ENCODE measurements at places on chromosomes 2 and 18. TPM values are rescaled to one million over a fixed set of nuclear protein-coding genes. Genes with fewer than 3 reads are reported as not detected.

DNA sequence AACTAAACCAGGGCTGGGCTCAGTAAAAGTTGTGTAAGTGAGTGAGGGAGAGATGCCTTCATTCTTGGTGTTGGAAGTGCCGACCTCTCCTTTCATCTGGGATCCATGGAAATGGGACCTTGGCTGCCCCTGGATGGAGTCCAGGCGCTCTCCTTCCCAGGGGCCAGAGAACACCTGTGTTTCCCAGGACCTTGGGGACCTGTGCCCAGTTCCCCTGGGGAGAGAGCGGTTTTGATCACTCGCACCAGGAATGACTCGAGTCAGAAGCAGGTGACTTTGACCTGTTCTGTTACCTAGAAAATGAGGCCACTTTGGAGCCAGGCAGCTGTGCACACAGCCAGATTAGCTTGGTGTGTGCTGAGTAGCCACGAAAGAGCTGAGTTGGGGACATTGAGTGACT is 97.3 kb downstream of the SH3BP4 start:
- no peak overlapping the region for H3K27ac ChIP-seq
- no peak overlapping the region for H3K4me3 ChIP-seq
- H3K27me3 ChIP-seq, result no peaks in the 10 kb centered on the region
- DNase-seq, result no peak
- H3K36me3 ChIP-seq, result no peaks in the 10 kb centered on the region

GRCh38 chr2:221097568-221097915 is 474.6 kb downstream of the EPHA4 start:
- H3K4me3 ChIP-seq, result no peak overlapping the region
- no peak overlapping the region for H3K27ac ChIP-seq
- H3K36me3 ChIP-seq, result no peaks in the 10 kb centered on the region
- no peak for DNase-seq
- H3K27me3 ChIP-seq, result no peaks in the 10 kb centered on the region

GRCh38 chr2:202339071-202339870 is 36.9 kb upstream of the BMPR2 start:
- H3K36me3 ChIP-seq, result no peaks in the 10 kb centered on the region
- H3K27ac ChIP-seq, result no peak overlapping the region
- no peak overlapping the region for H3K4me3 ChIP-seq
- no peaks in the 10 kb centered on the region for H3K4me1 ChIP-seq

DNA sequence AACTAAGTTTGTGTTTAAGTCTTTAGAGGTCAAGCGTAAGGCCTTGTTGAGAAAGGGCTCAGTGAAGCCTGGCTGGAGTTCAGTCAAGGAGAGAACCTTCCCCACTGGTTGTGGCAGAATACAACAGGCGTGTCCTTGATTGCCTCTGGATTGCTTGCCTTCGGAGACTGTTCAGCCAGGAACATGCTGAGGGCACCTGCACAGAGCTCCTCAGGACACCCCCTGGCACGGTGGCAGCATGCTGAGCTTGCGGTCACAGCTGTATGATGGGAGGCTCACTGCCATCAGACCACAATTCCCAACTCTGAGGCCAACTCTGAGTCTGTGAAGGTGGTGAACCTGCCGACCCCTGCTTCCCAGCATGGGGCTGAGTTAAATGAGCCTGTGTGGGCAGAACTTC is 130.0 kb downstream of the LPIN1 start:
- H3K27ac ChIP-seq, result no peak overlapping the region
- H3K4me3 ChIP-seq, result no peak overlapping the region
- H3K4me1 ChIP-seq, result no peaks in the 10 kb centered on the region
- no peaks in the 10 kb centered on the region for H3K27me3 ChIP-seq
- DNase-seq, result no peak

DNA sequence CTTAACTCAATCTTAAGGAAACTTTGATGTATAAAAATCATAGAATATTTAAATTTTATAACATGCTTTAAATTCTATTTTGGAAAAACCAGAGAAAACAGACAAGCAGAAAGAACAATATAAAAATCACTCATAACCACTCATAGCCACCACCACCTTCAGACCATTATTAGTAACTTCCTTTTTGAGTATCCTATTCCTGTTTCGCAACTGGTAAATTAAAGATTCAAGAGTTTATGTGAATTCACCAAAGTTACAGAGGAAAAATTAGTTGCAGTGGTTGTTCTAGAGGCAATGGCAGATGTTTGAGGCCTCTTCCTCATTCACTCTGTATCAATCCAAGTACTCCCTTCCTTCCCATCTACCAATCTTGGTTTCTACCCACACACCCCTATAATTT is 49.3 kb upstream of the PROKR1 start:
- DNase-seq, result no peak
- no peak overlapping the region for H3K27ac ChIP-seq
- no peaks in the 10 kb centered on the region for H3K36me3 ChIP-seq

DNA sequence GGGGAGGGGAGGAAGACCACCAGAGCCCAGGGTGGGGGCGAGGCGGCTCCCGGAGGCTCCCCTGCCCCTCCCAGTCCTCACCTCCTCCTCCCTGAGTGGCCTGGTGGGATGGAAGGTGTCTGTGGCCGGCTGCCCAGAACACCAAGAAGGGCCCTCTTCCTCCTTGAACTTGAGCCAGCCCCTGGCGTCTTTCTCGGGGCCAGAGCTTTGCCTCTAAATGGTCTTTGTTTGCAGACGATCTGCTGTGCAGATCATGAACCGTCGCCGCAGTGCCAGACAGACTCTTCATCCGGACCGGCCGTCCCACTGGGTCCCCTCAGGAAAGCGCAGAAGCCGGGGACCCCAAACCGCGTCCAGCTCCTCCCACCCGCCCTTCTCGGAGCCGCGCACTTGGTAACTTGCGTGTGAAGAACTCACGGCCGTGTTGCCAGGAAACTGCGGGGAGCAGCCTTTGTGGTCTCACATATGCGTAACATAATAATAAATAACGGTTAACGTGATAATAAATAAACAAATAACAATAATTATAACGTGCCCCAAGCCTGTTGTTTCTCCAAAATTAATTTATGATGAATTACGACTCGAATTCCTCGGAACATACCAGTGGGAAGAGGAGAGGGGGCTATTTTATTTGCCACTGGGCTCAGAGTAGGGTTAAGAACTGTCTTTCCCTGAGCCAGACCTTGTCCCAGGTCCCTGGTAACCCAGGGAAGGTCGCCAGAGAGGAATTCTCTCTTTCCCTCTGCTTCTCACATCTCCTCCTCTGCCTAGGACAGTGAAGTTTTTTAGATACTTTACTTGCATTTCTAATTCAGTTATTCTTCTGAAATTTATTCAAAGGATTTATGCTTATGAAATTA is 41.0 kb downstream of the PTGR3 start:
- DNase-seq, result no peak
- H3K4me3 ChIP-seq, result no peak overlapping the region
- H3K27me3 ChIP-seq, result no peaks in the 10 kb centered on the region

- H3K27me3 ChIP-seq, result no peaks in the 10 kb centered on the region
- H3K4me3 ChIP-seq, result no peak overlapping the region
- H3K36me3 ChIP-seq, result no peaks in the 10 kb centered on the region
- H3K4me1 ChIP-seq, result no peaks in the 10 kb centered on the region
Measured at GRCh38 chr2:151730262-151730975, 3.9 kb downstream of the NEB start.

- DNase-seq, result no peak
- peaks cover 8% of the 10 kb centered on the region for H3K27me3 ChIP-seq
- no peaks in the 10 kb centered on the region for H3K36me3 ChIP-seq
- H3K27ac ChIP-seq, result no peak overlapping the region
Measured at GRCh38 chr2:159124931-159125467, 156.6 kb downstream of the TANC1 start.

- H3K27me3 ChIP-seq, result peaks cover 12% of the 10 kb centered on the region
- no peak for DNase-seq
- H3K4me1 ChIP-seq, result no peaks in the 10 kb centered on the region
- no peaks in the 10 kb centered on the region for H3K36me3 ChIP-seq
Measured at GRCh38 chr2:204239411-204240165, 303.0 kb downstream of the ICOS start.

GRCh38 chr2:133674066-133674432 is 105.8 kb upstream of the NCKAP5 start:
- H3K4me3 ChIP-seq, result no peak overlapping the region
- no peak overlapping the region for H3K27ac ChIP-seq
- no peak for DNase-seq

DNA sequence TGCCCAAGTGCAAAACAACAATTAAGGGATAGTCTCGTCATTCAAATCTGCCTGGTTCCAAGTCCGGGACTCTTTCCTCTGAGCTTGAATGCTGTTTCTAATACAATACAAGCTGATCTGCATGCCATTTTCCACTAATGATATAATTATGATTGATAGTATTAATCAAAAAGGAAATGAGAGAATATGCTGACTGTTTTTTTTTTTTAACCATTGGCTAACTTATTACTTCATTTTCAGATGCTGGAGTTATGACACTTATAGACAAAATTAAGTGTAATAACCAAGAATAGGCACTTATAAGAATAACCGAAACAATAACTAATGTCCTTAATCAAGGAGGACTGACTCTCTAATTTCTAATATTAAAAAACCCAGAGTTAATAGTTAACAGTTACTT is 343.6 kb downstream of the LPIN1 start:
- no peak overlapping the region for H3K27ac ChIP-seq
- H3K4me1 ChIP-seq, result no peaks in the 10 kb centered on the region
- no peak overlapping the region for H3K4me3 ChIP-seq
- peaks cover 2% of the 10 kb centered on the region for H3K27me3 ChIP-seq
- no peaks in the 10 kb centered on the region for H3K36me3 ChIP-seq

GRCh38 chr2:206296128-206296527 is 21.7 kb downstream of the ZDBF2 start:
- peaks cover 11% of the 10 kb centered on the region for H3K36me3 ChIP-seq
- H3K27ac ChIP-seq, result no peak overlapping the region
- no peaks in the 10 kb centered on the region for H3K27me3 ChIP-seq
- DNase-seq, result no peak
- H3K4me1 ChIP-seq, result no peaks in the 10 kb centered on the region

DNA sequence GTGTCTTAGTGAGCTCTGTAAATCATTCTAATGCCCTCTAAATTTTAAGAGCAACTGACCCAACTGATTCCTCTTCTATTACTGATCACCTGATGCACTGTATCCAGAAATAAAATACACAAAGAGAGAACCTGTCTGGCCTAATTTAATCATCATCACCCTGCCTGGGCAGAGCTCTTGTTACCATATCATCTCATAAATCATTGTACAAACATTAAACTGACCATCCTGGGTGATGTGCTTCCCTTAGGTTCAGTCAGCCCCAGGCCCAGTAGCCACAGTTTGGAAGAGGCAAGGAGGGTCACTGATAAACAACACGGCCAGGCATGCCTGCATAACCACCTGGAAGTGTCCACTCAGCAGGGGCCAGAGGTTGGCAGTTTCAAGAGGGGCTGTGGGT is 22.7 kb upstream of the ACMSD start:
- H3K27me3 ChIP-seq, result no peaks in the 10 kb centered on the region
- no peak overlapping the region for H3K4me3 ChIP-seq
- DNase-seq, result no peak
- no peaks in the 10 kb centered on the region for H3K36me3 ChIP-seq
- H3K27ac ChIP-seq, result no peak overlapping the region

DNA sequence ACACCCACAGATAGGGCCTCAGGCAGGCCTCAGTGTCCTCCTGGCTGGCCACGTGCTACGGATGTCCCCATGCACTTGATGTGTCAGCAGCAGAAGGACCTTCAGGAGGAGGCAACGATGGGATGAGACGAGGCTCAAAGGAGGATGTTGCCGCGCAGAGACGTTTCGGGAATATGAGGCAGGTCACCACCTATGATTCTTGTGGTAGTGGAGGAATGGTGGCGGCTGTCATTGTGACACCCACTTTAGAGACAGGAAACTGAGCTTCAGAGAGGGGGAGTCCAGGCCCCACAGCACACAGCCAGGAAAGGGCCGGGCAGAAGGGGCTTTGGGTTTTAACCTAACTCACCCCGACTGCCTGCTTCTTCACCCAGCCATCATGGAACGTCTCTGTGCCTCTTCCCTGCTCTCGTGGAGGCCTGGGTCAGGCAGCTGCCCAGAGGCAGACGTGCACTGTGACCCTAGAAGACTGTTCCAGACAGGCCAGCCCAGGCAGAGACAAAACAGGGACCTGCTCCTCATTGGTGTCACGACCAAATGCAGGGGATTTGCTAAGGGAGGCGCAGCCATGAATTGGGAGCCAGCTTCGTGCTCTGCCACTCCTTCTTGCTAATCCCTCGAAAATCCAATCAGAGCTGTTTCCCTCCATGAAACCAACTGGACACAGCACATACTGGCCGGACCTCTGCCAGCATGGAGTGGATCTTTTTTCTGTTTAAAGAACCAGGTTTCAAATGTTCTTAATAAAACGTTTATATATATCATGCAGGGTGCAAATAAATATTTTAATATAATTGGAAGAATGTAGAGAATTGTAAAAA is 169.2 kb downstream of the ASB1 start:
- no peaks in the 10 kb centered on the region for H3K36me3 ChIP-seq
- H3K4me1 ChIP-seq, result no peaks in the 10 kb centered on the region
- no peak for DNase-seq
- H3K27ac ChIP-seq, result no peak overlapping the region

GRCh38 chr2:32617599-32618189 is 10.2 kb upstream of the TTC27 start:
- H3K27me3 ChIP-seq, result no peaks in the 10 kb centered on the region
- no peak for DNase-seq
- H3K27ac ChIP-seq, result no peak overlapping the region
- peaks cover 64% of the 10 kb centered on the region for H3K36me3 ChIP-seq

- no peak overlapping the region for H3K4me3 ChIP-seq
- H3K4me1 ChIP-seq, result no peaks in the 10 kb centered on the region
- no peak overlapping the region for H3K27ac ChIP-seq
- H3K27me3 ChIP-seq, result peaks cover 2% of the 10 kb centered on the region
- H3K36me3 ChIP-seq, result no peaks in the 10 kb centered on the region
Measured at GRCh38 chr2:8144785-8145184, 537.1 kb upstream of the ID2 start.

Gene EVX2
- total RNA-seq, result not detected

Gene CDCA7
- 12.9 TPM for total RNA-seq

Gene DNMT3A
- 81.0 TPM for total RNA-seq

Gene ALPG
- not detected for total RNA-seq

Gene C2orf78
- total RNA-seq, result not detected

Measured in CD4-positive, CD25-positive, alpha-beta regulatory T cell (primary cell).